ENCODE measurements at places on chromosomes 13 and 19. TPM values are rescaled to one million over a fixed set of nuclear protein-coding genes. Genes with fewer than 3 reads are reported as not detected.

DNA sequence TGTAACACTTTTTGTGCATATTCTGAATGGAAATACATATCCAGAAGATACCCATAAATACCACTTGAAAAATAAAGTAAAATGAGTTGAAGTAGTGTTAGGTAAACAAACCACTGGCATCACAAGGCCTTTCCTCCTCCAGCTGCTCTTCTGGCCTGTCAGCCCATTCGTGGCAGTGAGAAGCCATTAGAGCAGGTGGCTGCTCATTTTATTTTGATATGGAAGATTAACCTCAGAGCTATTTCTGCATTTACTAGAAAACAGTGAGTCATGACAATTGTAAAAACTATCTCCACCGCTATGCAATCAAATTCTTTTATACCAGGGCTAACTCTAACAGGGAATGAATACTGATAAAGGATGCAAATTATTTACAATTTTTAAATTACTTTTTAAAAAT, 2898.1 kb downstream of the PCDH9 start:
- DNase-seq = no peak
- H3K27ac ChIP-seq = no peak overlapping the region
- no peaks in the 10 kb centered on the region for H3K27me3 ChIP-seq
- H3K4me3 ChIP-seq = no peak overlapping the region

- no peaks in the 10 kb centered on the region for H3K27me3 ChIP-seq
- no peaks in the 10 kb centered on the region for H3K36me3 ChIP-seq
- no peaks in the 10 kb centered on the region for H3K4me1 ChIP-seq
- no peak for DNase-seq
- no peak overlapping the region for H3K4me3 ChIP-seq
- H3K27ac ChIP-seq = no peak overlapping the region
Observed at GRCh38 chr19:5149932-5150901, 181.3 kb downstream of the KDM4B start.

- H3K36me3 ChIP-seq = no peaks in the 10 kb centered on the region
- H3K27ac ChIP-seq = no peak overlapping the region
- no peak for DNase-seq
- H3K4me3 ChIP-seq = no peak overlapping the region
Observed at GRCh38 chr13:74169676-74170075, 35.5 kb upstream of the KLF12 start.

- H3K27ac ChIP-seq = no peak overlapping the region
- DNase-seq = no peak
- no peak overlapping the region for H3K4me3 ChIP-seq
- no peaks in the 10 kb centered on the region for H3K27me3 ChIP-seq
- no peaks in the 10 kb centered on the region for H3K36me3 ChIP-seq
Observed at GRCh38 chr13:93529961-93530360, 303.4 kb downstream of the GPC6 start.

DNA sequence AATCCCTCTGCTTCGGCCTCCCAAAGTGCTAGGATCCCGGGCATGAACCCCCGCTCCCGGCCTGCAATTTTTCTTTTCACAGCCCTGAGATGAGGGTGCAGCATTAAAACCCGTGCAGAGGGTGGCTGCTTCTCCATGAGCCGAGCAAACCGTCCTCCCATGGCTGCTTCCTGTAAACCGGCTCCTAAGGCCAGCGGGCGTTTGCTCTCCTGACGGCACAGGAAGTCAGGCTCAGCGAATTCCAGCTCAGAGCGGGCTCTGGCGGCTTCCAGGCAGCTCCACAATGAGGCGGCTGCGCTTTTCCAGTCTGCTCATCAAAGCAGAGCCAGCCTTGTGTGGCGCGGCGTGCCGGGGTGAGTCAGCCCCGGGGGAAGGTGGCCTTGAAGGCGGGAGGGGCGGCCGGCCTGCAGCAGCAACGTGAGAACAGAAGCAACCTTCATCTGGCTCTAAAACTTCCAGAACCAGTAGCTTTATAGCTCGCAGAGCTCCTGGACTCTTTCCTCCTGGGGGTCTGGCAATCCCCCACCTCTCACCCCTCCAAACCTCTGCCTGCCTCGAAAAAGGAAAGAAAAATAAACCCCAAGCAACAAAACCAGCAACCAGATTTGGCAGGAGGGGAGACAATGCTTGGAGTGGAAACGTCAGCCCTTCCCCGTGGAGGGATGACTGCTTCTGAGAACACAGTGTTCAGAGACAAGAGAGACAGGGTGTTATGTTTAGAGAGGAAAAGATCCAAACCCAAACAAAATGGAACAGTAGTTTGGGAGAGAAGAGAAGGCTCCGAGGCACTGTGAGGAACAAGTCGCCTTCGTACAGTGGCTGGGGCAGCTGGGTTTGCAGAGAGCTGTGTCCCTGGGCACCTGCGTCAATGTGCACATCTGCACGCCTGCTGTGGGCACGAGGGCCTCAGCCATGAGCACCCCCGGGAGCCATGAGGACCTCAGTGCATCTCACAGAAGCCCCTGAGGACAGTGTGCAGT, 67.8 kb downstream of the GADD45B start:
- H3K27me3 ChIP-seq = no peaks in the 10 kb centered on the region
- no peak overlapping the region for H3K4me3 ChIP-seq
- H3K4me1 ChIP-seq = peaks cover 52% of the 10 kb centered on the region
- peak; percentile 94 for DNase-seq
- H3K27ac ChIP-seq = peak overlapping the region; percentile 95

The RFPL4A gene
- total RNA-seq = not detected

DNA sequence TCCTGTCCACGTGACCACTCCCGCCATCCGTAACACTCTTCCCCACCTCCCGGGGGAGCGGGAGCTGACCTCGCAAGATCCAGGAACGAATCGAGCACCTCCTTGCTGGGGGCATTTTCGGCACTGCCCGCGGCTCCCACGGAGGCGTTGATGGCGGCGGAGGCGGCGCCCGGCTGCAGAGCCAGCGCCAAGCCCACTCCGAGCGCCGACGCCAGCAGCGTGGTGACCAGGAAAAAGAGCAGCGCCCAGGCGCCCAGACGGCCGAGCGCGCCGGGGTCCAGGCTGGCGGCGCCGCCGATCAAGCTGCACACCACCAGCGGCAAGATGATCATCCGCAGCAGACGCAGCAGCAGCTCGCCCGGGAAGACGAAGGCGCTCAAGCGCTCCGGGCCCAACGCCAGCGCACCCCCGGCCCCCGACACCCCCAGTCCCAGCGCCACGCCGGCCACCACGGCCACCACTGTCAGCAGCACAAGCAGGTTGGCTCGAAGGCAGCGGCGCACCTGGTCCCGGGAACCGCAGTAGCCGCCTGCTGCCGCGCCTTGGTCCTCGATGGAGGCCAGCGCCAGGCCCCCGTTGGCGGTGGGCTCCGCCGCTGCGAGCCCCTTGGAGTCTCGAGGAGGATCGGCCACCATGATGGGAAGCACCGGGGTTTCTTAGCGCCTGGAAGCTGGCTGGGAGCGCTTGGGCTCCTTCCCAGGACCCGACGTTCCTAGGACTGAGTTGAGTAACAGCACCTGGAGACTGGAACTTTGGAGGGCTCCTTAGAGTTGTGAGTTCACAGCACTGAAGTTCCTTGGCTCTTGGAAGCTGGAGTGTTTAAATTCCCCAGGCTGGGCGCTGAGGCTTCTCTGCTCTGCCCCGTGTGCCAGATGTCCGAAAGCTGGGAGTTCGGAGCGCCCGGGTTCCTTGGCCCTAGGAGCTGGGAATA, 798 bp downstream of the SLC1A5 start:
- peaks cover 13% of the 10 kb centered on the region for H3K36me3 ChIP-seq
- DNase-seq = peak; percentile 79

- H3K27ac ChIP-seq = peak overlapping the region; percentile 69
- peaks cover 10% of the 10 kb centered on the region for H3K4me1 ChIP-seq
- no peaks in the 10 kb centered on the region for H3K27me3 ChIP-seq
- DNase-seq = no peak
Observed at GRCh38 chr13:113976711-113977684, 3.1 kb upstream of the C13orf46 start.

GRCh38 chr19:48975947-48976847, 11.1 kb downstream of the FTL start:
- H3K27me3 ChIP-seq = no peaks in the 10 kb centered on the region
- H3K4me1 ChIP-seq = no peaks in the 10 kb centered on the region
- DNase-seq = peak; percentile 61
- 0 out of 2 replicates have a peak, but pooled peaks cover 8% of the 10 kb centered on the region for H3K36me3 ChIP-seq
- no peak overlapping the region for H3K4me3 ChIP-seq

All from Caco-2 (cell line).